Foreskin melanocyte (primary cell): ENCODE measurements at places on chromosomes 16 and 17.
A peak's percentile ranks its signal among the peaks of the same experiment; 100 is the strongest.

DNA sequence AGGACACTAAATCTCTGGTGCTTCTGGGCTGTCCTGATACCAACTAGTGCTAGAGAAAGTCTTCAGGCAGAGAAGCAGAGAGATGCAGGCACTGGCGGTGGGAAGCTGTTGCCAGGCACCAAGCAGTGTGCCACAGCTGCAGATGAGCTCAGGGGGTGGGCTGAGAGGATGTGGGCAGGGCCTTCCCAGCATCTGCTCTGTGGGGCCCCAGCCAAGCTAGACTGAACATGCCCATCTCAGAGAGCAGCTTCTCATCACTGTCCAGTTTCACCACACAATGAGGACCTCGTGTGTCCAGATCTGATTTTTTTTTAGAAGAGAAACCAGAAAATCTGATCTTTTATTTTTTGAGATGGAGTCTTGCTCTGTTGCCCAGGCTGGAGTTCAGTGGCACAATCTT, 17.1 kb downstream of the PSKH1 start:
- DNase-seq: no peak

DNA sequence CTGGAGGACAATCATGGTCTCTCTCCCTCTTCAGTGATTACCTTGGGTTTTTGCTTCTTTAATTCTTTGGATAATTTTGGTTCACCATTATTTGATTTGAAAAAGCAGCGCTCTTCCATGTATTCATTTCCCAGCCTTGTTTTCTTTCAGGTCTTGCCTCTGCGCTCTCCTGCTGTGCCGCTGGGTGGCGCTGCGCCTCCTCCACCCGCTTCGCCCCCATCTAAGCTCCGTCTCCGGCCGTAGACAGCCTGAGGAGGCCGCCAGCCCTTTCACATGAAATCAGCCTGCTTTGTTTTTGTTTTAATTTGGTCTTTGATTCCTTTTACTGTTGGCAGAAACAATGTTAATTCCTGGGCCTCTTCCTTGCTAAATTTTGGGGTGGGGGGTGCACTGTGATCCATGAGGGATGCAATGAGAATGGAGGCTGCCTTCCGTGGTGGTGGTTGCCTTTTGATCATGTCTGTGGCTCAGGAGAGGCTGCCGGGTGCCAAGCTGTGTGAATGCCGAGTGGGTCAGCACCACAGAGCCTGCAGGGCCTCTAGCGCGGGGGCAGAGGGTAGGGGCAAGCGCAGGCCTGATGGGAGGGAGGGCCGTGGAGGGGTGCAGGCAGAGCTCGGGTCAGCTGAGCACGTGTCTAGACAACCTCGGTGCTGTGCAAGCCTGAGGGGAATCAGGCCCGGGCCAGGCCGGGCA, 64.1 kb downstream of the PLD6 start:
- no peak for DNase-seq

GRCh38 chr16:12317121-12317810, 340.7 kb downstream of the SNX29 start:
- no peak for DNase-seq

DNA sequence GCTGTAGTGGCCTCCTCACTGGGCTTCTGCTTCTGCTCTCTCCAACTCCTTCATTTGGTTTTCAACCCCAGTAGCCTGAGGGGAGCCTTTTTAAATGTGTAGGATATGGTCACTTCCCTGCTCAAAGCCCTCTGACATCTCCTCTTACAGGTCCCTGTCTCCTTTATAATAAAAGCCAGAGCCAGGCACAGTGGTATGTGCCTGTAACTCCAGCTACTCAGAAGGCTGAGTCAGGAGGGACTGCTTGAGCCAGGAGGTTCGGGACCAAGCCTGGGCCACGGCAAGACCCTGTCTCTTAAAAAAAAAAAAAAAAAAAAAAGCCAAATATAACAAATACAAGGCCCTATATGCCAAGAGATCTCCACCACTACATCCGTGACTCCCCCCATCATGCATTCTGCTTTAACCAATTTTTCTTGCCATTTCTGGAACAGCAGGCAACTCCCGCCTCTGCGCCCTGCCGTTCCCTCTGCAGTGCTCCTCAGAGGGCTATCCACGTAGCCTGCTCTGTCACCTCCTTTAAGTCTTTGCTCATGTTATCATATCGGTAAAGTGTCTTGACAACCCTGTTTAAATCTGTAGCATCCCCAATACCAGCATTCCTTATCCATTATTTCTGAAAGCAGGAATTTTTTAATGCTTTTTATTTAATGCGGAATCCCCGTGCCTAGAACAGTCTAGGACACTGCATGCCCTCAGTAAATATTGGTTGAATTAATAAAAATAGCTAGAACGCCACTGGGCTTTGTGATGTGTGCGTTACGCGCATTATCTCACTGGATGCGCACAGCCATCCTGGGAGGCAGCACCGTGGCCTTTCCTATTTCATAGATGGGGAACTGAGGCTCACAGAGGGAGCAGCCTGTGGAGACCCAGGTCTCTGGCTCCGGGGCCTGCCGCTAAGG, 9.5 kb downstream of the ZNF771 start:
- DNase-seq: no peak

DNA sequence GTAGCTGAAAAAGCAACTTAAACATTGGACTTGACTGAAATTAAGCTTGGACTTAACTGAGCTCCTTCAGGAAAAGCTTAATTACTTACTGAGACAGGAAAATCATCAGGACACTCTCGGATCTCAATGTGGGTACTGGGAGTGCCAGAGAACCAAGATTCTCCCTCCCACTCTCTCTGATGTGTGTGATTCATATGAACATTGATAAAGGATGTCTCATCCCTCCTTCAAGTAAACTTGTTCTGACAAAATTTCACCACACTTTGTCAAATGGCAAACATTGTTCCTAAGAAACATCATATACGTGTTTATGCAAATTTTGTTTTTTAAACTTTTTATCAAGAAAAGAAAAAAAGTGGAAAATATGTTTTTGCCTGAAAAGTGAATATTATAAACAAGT, 4.1 kb upstream of the SLFN5 start:
- no peak for DNase-seq

DNA sequence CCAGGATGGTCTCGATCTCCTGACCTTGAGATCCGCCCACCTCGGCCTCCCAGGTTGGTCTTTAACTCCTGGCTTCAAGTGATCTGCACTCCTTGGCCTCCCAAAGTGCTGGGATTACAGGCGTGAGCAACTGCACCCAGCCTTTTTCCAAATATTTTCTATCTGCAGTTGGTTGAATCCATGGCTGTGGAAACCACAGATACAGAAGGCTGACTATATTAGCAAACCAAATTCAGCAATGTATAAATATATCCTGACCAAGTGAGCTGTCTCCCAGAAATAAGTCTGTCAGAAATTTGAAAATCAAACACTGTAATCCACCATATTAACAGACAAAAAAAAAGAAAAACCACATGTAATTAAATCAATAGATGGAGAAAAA, 9.6 kb downstream of the CFDP1 start:
- no peak for DNase-seq

GRCh38 chr16:19424478-19424877, 6.8 kb downstream of the TMC5 start:
- no peak for DNase-seq

GRCh38 chr16:46853713-46854443, 22.9 kb upstream of the C16orf87 start:
- DNase-seq: no peak

- DNase-seq: no peak
Observed at GRCh38 chr17:43601280-43602039, 55.3 kb upstream of the ETV4 start.

GRCh38 chr17:3658784-3659449, 9.5 kb downstream of the TAX1BP3 start:
- DNase-seq: no peak

GRCh38 chr16:79805621-79806020, 205.1 kb upstream of the MAF start:
- no peak for DNase-seq

DNA sequence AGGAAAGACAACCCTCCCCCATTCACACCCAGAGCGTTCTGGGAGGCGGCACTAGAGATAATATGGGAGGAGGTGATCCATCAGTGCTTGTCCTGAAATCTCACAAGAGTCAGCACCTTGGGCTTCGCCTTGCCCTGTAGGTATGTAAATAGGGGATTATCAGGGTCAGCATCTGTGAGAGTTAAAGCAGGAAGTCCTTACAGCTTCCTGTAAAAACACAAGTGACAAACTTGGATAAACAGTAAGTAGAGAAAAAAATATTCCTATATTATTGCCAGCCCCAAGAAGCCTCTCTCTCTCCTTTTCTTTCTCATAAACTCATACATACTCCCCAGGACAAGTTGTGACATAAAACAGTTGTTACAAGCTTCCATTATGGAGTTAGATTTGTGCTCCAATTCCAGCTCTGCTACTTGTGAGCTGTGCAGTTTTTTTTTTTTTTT, 187.7 kb downstream of the MAF start:
- no peak for DNase-seq

- no peak for DNase-seq
Observed at GRCh38 chr17:2194889-2195335, 108.7 kb downstream of the SMG6 start.

- peak; percentile 36 for DNase-seq
Observed at GRCh38 chr17:62093188-62094155, 28.4 kb upstream of the MED13 start.

GRCh38 chr16:19479302-19479721, 42.6 kb downstream of the GDE1 start:
- DNase-seq: no peak

GRCh38 chr17:80254396-80255251, 6.0 kb upstream of the RNF213 start:
- DNase-seq: no peak

- DNase-seq: no peak
Observed at GRCh38 chr16:19153876-19154275, 14.2 kb upstream of the SYT17 start.

DNA sequence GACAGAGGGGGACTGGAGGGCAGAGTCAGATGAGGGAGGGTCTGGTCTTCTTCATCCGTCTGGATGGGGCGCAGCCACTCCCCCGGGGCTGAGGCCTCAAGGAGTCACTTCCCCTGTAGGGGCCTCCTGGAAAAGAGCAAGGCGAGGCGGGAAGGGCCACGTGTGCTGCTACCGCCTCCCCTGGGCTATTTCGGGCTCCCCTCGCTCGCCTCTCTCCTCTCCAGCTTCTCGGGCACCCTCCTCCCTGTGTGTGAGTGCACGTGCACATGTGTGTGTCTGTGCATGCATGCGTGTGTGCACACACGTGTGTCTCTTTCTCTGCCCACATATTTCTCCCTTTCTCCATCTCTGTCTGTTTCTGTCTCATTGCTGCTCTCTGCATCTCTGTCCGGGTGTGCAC, 10.1 kb downstream of the GSG1L start:
- DNase-seq: no peak

DNA sequence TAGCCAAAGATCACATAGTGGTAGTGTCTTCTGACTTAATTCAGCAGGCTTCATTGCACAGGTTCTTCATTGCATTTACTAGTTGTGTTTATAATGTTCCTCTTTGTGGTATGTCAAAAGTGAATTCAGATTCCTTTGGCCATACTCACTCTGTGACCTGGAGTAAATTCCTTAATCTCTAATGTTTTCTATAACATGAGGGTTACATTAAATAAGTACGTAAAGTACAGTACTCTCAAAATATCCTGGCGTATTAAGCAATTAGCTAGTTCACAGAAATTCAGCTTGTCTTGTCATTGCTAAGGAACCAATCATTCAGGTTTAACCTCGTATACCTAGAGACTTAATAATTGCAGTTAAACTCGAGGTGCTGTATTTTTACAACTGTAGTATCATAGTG, 4.2 kb downstream of the RPS6KB1 start:
- DNase-seq: no peak

GRCh38 chr16:12420661-12421209, 383.0 kb downstream of the CPPED1 start:
- no peak for DNase-seq

- no peak for DNase-seq
Observed at GRCh38 chr16:50591800-50592771, 43.9 kb downstream of the NKD1 start.

DNA sequence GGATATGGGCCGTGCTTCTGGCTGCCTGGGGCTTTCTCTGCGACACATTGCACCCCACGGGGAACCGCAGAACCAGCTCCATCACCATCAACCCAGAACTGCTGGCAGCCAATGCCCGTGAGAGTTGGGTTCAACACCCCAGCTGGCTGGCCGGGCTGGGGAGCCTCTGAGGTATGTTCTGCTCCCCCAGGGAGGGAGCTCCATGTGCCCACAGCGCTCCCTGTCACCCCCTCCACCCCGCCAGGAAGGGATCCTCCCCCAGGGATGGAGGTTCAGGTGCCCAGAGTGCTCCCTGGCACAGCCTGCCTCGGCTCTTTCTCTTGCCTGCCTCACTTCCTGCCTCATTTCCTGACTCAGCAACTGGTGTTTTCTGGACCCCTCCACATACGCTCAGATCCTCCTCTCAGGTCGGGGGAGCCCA, 24.2 kb upstream of the MPRIP start:
- DNase-seq: no peak

DNA sequence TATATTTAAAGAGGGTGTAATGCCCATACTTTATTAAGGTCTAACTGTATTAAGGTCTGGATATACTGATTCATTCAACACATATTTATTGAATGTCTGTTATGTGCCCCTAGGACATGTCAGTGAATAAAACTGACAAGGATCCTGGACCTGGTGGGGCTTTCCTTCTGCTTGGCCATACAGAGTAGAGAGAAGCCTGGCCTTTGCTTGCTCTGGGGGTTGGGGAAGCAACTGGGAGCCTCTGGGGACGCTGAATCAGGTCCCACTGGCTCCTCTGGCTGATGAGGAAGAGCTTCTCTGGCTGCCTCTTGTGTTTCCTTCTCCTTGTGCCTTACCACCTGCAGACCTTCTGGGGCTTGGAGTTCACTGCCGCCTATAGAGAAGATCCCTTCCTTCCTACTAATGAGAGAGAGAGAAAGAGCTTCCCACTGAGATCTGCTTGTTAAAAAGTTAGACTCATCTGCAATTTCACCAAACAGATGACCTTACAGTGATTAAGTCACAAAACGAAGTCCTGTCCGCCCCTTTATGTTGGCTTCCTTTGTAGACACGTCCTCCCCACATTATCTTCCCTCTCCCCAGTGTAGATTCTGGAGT, 49.7 kb downstream of the MSI2 start:
- no peak for DNase-seq

DNA sequence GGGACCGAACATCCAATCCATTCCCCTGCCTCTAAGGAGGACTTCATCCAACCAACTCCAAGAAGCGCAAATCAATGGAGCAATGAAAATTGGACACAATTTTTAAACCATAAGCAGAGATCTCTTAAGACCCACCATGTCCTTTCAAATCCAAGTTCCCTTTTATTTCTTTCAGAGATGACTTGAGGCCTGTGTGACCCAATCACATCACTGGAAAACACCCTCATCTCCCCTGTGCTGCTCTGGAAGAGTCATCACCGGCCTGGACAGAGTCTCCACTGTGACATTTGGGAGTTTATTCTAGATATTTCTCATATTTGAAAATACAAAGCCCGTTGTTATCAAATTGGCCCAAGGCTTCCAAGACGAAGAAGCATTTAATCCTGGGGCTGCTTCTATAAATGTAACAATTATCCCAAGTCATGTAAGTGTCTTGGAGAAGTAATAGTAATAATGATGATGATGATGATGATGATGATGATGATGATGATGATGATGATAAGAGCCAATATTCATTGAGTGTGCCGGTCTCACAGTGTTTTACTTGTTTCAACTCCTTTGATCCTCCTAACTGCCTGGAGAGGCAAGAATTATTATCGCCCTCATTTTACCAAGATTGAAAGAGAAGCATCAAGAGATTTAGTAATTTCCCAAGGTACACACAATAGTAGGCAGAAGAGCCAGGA, 72.1 kb downstream of the COPRS start:
- peak; percentile 23 for DNase-seq
